ENCODE measurements at places on chromosomes 11 and 22. TPM values are rescaled to one million over a fixed set of nuclear protein-coding genes. Genes with fewer than 3 reads are reported as not detected.

LUZP2 gene
- polyA plus RNA-seq: 2.9 TPM

WBP2NL gene
- 3.6 TPM for polyA plus RNA-seq

YPEL4 gene
- polyA plus RNA-seq: 4.2 TPM

MS4A15 gene
- not detected for polyA plus RNA-seq

SLC22A6 gene
- polyA plus RNA-seq: not detected

MMP11 gene
- polyA plus RNA-seq: 7.5 TPM

FBLN1 gene
- 219 TPM for polyA plus RNA-seq

CSF2RB gene
- polyA plus RNA-seq: 2.8 TPM

SSH3 gene
- 21.8 TPM for polyA plus RNA-seq

TENM4 gene
- 6.2 TPM for polyA plus RNA-seq

PARVG gene
- 3.9 TPM for polyA plus RNA-seq

OR5P2 gene
- polyA plus RNA-seq: not detected

PGA5 gene
- 0.37 TPM for polyA plus RNA-seq

TRIM51 gene
- polyA plus RNA-seq: not detected

DMC1 gene
- 3.4 TPM for polyA plus RNA-seq

CCDC81 gene
- 5.0 TPM for polyA plus RNA-seq

FAM181B gene
- 0.17 TPM for polyA plus RNA-seq

MS4A6A gene
- polyA plus RNA-seq: 16.9 TPM

ZC3H12C gene
- polyA plus RNA-seq: 8.7 TPM

CCDC86 gene
- 23.9 TPM for polyA plus RNA-seq

BTBD18 gene
- polyA plus RNA-seq: 0.24 TPM

ALX4 gene
- 0.05 TPM for polyA plus RNA-seq

GP1BB gene
- 6.0 TPM for polyA plus RNA-seq

ARVCF gene
- polyA plus RNA-seq: 21.4 TPM

TRIM34 gene
- polyA plus RNA-seq: 23.0 TPM

INS gene
- not detected for polyA plus RNA-seq

CRYAB gene
- 30.9 TPM for polyA plus RNA-seq

POLD4 gene
- 40.2 TPM for polyA plus RNA-seq

SAA4 gene
- not detected for polyA plus RNA-seq

C22orf31 gene
- 0.75 TPM for polyA plus RNA-seq

TBX1 gene
- 16.8 TPM for polyA plus RNA-seq
